Stomach (tissue), 19 donors: ENCODE measurements at places on chromosomes 3 and 15. TPM values are rescaled to one million over a fixed set of nuclear protein-coding genes. Genes with fewer than 3 reads are reported as not detected.

TNFAIP8L3 gene
- 5.9 TPM for total RNA-seq

MEF2A gene
- total RNA-seq = 75.9 TPM

SOX14 gene
- total RNA-seq = not detected

NUDT16 gene
- total RNA-seq = 26.4 TPM

DNA sequence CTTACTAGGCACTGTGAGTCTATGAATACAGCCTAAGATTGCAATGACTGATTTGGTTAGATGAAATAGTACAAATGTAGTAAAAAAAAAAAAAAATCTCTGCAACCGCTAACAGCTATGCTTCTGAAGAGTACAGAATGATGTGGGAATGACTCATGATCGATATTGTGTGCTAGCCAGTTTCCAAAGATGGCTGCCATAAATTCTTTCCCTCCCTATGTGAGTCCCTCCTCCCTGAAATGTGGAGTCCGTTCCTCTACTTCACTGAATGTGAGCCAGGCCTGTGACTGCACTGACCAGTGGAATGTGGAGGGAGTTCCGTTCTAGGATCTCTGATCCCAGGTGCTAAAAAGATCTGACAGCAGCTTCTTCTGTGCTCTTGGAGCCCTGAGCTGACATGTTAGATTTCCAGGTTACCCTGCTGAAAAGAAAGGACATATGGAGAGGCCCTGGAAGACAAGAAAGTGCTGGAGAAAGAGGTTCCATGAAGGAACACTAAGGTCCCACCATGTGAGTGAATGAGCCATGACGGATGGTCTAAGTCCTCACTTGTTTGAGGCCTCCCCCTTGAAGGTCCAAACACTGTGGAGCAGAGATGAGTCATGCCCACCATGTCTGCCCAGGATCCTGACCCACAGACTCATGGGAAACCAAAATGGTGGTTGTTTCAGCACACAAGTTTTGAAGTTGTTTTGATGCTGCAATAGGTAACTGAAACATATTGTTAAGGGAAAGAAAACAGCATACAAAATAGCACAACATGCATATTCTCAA is 46.3 kb downstream of the DGKG start:
- DNase-seq = no peak

DNA sequence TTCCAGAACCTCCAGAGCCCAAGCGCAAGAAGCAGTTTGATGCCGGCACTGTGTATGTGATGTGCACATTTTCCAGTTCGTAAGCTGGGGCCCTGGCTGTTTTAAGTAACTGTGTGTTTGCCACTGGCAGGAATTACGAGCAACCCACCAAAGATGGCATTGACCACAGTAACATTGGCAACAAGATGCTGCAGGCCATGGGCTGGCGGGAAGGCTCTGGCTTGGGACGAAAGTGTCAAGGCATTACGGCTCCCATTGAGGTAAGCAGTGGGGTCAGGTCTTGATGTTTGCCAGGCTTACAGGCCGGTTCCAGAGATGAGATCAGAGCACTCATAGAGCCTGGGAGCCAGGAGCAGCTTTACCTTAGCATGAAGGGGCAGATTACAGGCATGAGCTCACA is 28.4 kb downstream of the RBM5 start:
- no peak for DNase-seq

- no peak for DNase-seq
Measured at GRCh38 chr3:53218131-53218530, 37.7 kb downstream of the TKT start.

- DNase-seq = no peak
Measured at GRCh38 chr15:70170096-70170699, 72.5 kb upstream of the TLE3 start.

- DNase-seq = no peak
Measured at GRCh38 chr15:72307026-72307425, 12.9 kb downstream of the CELF6 start.

- DNase-seq = no peak
Measured at GRCh38 chr3:85208650-85209049, 249.9 kb downstream of the CADM2 start.

DNA sequence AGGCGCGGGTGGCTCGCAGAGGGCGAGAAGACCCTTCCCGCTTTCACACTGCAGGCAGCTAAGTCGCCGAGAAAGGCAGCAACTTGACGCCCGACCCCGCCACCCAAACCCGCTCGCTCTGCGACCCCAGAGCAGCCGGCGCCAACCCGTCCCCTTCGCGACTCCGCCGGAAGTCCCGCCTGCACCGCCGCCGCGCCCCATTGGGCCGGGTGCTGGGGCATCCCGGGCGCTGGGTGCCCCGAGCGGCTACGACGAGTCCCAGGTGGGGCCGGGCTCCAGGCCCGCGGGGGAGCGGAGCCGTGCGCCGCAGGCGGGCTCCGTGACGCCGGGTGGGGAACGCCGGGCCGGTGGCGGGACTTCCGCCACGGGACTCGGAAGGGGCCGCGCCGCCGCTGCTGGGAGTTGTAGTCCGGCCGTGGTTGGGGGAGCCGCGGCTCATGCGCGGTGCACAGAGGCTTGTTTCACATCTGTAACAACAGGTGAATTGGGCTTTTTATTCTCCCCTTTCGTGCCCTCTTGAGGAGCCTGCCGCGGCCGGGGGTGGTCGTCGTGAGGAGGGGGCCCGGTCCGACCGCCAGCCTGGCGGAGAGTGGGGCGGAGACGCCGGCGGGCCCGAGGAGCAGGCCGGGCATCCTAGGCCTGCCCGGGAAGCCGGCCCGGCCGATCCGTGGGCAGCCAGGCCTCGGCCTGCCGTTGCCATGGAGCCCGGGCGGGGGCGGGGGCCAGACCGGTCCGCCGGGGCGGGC is at the start of gene DHX30:
Gene DHX30, plus strand, starts transcription at position 405 of the 746 bp plus-strand sequence. CDS start 7,546 bp downstream, outside the sequence.
- DNase-seq = peak; percentile 89

DNA sequence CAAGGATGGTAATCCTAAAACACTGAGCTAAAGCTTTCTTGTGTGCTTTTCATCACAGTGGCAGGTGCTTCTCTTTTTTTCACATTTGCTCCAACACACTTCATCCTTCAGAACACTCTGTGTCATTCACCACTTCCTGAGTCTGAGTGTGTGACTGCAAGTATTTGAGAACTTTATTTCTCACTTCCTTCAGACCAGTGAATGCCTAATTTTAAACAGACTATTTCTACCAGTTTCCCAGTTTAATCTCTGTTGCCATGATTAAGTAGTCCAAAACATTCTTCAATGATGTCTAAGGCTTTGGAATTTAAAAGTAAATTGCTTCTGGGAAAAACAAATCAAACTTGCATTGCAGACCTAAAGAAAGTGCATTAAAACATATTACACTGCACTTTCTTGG is 541.2 kb downstream of the RBMS3 start:
- DNase-seq = no peak

DNA sequence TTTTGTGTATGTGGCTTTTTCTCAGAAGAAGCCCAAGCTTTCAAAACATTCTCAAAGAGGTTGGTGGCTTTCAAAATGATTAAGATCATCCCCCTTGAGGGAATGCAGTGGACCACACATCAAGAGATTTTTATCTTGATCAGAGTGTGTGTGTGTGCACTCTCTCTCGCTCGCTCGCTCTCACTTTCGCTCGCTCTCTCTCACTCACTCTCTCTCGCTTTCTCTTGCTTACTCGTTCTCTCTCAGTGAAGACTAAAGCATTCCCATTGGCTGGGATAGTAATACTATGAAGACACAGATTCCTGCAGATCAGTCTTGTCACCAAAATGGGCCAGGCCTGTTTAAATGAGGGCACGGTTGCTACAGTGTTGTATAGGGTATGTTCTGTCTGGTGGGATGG is 365.7 kb downstream of the EDEM1 start:
- no peak for DNase-seq

DNA sequence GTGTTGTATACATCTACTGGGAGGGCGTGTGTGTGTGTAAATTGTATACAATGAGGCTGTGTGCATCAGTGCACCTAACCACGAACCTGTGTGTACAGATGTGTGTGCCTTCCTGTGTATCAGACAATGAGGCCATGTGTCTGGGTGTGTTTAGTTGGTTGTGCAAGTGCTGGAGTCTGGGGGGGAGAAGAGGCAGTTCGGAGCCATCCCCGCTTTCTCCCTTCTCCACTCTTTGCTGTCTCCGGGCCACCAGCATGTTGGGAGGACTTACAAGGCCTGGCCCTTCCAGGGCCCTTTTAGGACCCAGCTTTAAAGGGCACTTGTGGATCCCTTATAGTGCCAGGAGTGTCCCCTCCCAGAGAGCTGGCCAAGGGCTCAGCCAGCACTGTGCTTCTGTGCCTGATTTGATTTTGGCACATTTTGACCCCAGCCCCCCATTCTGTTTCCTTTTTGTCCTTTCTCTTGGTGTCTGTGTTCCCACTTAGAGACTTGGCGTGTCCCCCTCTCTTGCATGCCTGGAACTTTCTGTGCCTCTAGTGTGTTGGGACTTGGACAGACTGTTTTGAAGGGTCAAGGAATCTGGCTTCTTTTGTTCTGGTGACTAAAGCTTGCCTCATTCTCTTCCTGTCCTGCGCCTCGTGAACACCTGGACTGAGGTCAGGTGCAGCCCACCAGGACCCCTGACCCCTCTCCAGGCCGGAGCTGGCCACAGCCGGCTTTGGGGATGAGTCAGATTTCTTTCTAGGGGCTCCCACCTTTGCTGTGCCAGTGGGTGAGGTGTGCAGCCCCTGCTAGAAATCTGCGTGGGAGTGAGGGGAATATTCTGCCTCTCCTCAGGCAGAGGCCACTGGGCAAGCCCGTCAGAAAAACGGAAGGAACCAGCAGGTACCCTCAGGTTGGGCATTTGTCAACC is 1.5 kb downstream of the CTDSPL start:
- DNase-seq = peak; percentile 61

DNA sequence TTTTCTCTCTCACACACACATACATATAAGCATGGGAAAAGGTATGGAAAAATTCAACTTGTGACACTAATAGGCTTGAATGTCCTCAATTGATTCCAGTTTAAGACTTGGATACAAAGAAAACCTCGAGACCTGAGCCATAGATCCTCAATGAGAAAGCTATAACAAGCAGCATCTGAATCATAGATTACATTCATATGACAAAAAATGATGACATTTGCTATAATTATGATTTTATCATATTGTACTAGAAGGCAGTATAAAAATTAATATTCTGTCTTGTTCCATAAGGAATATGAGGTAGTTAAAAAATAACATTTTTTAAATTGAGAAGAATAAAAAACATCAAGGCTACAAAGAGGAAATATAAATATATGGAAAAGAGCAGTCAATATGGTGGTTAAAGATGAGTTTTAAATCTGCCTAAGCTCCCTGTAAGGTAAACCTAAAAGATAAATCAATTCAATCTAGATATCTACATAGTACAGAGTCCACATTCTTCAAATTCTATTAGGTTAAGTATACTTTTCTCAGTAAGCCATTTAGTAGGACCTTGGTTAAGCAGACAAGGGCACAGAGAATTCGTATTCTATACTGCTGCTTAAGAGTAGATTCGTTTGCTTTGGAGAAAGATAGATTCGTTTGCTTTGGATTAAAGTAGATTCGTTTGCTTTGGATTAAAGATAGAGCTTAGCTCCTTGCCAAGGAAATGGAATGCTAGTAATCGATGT is 175.7 kb downstream of the STAG1 start:
- peak; percentile 8 for DNase-seq

GRCh38 chr15:58086491-58086890 is 21.0 kb upstream of the ALDH1A2 start:
- DNase-seq = no peak

DNA sequence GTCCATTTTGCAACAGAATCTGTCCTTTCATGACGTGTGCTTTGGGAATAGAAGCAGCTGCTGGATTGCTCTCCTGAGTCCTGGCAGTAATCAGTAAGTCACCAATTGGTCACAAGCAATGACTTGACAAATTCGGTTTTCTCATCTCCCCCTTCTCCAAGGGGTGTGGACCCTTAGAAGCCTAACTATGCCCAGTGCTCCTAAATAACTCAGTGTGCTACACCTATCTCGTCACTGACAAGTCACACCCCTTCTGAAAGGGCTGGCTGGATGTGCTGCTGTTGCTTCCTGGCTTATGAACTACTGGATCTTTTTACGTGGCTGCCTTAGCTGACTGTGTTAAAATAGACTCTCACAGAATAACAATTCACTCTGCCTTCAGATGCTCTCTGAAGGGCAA is 1351.5 kb downstream of the ZPLD1 start:
- DNase-seq = no peak

DNA sequence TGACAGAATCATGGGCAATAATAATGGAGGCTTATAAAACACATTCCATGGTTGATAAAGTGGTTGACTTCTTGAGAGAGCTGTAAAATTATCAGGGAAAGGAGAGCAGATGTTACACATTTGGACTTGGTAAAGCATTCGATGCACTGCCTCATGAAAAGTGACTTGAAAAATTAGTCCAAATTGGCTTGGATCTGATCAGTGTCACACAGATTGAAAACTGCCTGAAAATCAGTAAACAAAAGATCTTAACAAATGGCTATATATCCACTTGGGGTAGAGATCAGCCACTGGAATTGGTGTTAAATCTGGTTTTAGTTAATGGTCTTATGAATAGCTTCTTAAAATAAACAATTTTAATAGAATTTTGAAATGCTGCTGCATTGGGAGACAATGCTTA is 20.3 kb downstream of the SHOX2 start:
- DNase-seq = no peak

DNA sequence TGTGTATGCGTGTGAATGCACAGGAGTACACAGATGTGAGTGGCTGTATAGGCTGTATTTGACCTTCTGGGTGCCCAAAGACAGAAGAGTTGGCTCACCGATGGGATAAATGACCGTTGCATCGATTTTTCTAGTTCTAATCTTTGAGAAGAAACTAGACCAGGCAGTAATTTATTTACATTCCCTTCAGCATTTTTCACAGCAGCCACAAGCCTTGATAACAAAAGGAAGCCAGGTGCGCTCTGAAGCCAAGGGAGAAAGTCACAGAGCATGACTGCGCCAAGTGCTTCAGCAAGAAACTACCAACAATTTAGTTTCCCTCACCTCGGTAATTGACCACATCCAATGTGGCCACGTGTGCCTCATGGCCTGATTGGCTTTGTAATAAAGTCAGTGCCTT is 5.9 kb upstream of the FAM3D start:
- DNase-seq = peak; percentile 59

- DNase-seq = no peak
Measured at GRCh38 chr15:95280711-95281110, 1049.3 kb downstream of the MCTP2 start.

DNA sequence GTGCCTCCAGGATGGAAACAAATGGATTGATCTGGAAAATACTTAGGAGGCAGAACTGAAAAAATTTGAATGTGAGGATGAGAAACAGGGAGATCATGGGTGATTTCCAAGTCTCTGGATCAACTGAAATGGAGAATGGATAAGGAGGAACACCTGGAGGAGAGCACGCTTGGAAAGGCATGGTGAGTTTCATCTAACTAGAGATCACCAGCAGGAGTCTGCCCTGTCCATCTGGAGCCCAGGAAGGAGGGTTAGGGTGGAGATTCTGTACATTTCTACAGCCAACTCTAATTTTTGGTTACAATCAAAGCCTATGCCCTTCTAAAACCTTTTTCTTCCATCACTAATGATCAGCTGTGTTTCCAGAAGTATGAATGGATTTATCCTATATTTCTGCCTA is 995.9 kb upstream of the CFAP20DC start:
- DNase-seq = no peak

- DNase-seq = peak; percentile 41
Measured at GRCh38 chr3:30393079-30393478, 213.3 kb upstream of the TGFBR2 start.

- no peak for DNase-seq
Measured at GRCh38 chr15:83105440-83105839, 2.0 kb upstream of the TM6SF1 start.

- DNase-seq = no peak
Measured at GRCh38 chr3:105364128-105364527, 2.6 kb upstream of the ALCAM start.
